MV-4-11 (cell line): ENCODE measurements at places on chromosomes 12 and 14.

DNA sequence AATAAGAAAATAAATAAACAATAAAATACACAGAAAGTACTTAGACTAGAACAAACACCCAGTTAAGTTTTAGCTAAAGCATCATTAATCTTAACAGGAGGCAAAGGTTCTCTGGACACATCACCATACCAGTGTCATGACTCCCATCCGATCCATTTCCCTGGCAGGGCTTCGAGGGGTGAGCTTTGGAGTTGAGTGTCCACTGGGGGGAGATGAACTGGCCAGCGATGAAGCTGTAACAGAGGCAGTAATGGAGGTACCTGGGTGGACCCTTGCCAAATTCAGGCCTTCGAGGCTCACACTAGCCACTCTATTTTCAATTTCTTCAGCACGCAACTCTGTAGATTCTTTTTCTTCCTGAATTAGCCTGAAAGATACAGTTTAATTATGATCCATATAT, 269.5 kb downstream of the ACSS3 start:
- no peak for DNase-seq

- no peak for DNase-seq
These were observed 438.1 kb downstream of the IPO8 start for GRCh38 chr12:30257618-30258017.

DNA sequence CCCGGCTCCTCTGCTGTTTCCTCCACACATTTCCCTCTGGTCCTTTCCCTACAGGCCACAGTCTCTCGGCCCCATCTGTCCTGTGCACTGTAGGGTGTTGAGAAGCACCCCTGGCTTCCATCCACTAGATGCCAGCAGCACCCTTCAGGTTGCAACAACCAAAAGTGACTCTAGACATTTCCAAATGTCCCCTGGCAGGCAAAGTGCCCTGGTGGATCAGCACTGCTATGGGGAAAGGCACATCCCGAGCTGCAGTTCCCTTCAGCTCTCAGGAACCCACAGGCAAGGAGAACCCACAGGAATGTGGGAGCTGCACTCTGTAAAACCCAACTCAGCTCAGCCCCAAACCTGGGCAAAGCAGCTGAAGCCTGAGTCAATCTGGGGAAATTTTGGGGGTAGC, 77.0 kb downstream of the RBM19 start:
- DNase-seq, result no peak

- DNase-seq, result no peak
These were observed 25.1 kb upstream of the ANO2 start for GRCh38 chr12:5969974-5970690.

DNA sequence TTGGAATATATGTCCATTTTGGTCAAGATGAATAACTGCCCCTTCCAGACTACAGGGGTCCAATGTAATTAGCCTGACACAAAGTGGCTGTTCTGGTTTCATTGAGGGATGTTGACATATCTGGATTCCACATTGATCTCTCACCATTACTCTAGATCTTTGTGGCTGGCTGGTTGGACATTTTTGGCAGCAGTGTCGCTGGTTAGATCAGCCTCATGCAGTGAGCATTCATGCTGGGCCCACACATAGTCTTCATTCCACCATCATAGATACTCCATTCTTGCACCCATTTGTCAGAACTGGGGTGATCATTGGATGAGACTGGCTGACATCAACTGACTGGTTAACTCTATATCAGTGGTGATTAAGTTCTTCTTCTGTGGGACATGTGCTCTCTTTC, 74.4 kb downstream of the MGST1 start:
- no peak for DNase-seq

DNA sequence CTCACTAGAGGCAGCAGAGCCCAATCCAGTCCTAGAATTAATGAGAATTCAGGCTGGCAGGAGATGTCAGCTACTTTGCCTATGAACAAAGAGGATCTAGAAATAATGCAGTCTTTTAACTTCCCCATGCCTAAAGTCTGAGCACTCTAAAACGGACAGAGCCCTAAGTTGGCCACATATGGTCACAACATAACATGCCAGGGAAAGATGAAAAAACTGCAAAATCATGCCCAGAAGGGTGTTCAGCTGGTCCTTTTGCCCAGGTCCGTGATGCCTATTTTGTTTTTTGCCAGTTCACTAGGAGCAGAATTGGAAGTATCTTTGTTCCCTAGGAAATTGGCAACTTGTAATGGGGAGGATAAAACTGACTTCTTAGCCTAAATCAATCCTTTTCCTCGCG, 20.3 kb upstream of the LMNTD1 start:
- DNase-seq, result no peak

GRCh38 chr14:104776961-104777807, 18.4 kb downstream of the AKT1 start:
- no peak for DNase-seq

DNA sequence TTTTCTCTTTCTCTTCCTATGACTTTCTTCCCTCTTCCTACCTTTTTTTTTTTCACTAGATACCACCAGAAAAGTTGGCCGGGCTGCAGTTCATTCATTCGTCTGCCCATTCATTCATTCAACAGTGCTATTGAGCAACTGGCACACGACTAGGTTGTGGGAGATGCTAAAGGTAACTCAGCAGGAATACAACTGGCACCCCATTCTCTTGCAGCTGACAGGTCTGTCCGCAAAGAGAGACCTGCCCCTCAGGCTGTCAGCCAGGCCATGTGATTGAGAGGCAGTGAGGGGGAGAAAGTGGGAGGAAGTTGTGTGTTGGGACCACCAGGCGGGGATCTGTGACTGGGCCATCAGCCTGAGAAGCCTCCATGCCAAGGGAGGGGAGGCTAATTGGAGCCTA, 105.2 kb downstream of the TSPAN9 start:
- DNase-seq, result no peak

GRCh38 chr12:32895688-32896431, 717 bp downstream of the PKP2 start:
- no peak for DNase-seq

DNA sequence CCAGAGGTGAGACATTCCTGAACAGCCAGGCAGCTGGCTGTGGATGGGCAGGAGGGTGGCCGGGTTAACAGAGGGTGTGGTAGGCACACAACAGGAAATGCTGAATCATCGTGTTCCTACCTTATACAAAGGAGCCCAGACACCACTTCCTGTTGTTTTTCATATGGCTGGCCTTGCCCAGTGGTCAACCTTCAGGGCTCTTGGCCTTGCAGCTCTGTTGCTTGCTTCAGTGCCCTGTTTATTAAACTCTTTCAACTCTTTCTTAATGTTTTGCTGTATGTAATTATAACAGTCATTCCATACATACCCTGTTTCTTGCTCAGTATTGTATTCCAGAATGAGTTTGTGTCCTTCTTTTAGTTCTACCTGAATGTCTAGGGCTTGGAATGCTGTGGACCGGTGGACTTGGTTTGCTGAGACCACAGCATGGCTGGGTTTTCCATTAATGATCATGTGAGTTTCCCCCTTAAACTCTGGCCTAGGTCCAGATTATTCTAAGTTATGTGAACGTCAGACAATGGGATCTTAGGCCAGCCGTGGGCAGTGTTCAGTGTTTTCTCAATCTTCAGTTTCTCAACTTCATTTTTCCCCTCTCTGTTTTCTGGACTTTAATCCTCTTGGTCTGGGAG, 11.9 kb downstream of the CFAP54 start:
- DNase-seq, result peak; percentile 15

DNA sequence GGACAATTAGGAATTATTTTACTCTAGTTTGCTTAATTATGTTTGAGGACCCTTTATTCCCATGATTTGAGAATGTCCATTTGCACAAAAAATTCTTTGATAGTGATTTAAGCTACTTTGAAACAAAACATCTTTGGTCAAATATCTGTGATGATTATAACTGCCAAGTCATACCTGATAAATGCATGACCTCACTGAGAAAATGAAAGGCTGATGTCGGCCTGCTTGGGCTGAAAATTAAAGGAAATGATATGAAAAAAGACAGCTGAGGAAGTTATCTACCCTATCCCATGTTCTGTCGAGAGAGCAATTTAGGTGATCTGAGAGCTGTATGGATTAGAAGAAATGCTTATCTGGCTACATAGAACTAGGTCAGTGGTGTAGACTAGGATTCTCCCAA, 43.6 kb downstream of the ATL1 start:
- no peak for DNase-seq

DNA sequence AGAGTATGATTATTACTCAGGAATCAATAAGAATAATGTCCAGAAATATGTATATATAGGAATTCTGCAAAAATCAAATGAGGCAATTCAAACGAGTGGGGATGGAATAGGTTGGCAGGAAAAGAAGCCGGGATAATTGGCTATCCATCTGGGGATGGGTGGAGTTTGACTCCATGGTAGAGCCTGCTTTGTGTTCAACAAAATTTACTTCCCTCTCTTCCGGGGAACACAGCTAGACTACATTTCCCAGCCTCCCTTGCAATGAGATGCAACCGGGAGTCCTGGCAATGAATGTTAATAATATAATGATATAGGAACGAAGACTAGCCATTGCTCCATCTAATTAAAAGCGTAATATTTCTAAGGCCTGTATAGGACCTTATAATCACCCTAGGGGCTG, 146.6 kb downstream of the EFCAB11 start:
- no peak for DNase-seq

DNA sequence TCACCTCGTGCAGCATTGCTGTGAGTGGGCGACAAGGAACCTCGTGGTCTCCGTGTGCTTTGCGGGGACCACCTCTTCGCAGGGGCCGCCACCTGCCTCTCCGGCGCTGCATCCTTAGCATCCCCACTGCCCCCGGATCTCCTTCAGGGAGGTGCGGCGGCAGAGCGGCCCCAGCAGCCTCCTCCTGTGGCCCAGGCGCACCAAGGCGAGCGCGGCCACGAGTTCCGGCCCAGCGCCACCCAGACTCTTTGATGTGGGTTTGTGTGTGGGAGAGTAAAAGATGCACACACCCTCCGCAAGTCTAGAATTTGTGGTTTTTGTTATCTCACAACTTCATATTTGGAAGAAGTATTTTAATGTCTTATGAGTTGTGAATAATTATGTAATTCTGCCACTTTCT, 118.8 kb upstream of the DIO3 start:
- DNase-seq, result peak; percentile 48

- DNase-seq, result no peak
These were observed 457.3 kb downstream of the LRIG3 start for GRCh38 chr12:58463051-58463450.

- no peak for DNase-seq
These were observed 201.7 kb downstream of the NUAK1 start for GRCh38 chr12:105937009-105937408.

- no peak for DNase-seq
These were observed 736 bp downstream of the C14orf39 start for GRCh38 chr14:60485057-60485597.

DNA sequence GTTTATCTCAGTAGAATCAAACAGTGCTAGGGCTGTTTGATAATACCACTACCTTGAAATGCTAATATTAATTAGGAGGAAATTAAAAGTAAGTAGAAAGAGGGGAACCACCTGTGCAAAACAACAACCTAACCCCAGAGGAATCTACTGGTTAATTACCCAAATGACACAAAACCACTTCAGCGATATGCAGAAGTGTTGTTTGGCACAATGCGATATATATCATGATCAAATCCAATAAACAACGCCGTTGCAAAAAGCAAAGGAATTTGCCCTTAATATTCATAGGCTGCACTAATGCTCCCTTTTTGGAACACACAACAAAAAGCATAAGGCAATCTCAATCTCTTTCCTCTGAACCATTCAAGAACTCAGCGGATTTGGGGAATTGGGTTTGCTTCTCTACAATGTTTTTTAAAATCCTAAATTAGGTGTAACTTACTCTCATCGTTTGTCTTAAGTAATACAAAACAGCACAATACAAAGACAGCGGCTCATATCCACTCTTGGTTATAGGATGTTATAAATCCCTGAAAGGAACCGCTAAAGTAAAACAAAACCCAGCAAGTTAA, 1.5 kb downstream of the MAP4K5 start:
- DNase-seq, result no peak

- peak; percentile 59 for DNase-seq
These were observed 55.6 kb upstream of the ISM2 start for GRCh38 chr14:77554207-77554606.

DNA sequence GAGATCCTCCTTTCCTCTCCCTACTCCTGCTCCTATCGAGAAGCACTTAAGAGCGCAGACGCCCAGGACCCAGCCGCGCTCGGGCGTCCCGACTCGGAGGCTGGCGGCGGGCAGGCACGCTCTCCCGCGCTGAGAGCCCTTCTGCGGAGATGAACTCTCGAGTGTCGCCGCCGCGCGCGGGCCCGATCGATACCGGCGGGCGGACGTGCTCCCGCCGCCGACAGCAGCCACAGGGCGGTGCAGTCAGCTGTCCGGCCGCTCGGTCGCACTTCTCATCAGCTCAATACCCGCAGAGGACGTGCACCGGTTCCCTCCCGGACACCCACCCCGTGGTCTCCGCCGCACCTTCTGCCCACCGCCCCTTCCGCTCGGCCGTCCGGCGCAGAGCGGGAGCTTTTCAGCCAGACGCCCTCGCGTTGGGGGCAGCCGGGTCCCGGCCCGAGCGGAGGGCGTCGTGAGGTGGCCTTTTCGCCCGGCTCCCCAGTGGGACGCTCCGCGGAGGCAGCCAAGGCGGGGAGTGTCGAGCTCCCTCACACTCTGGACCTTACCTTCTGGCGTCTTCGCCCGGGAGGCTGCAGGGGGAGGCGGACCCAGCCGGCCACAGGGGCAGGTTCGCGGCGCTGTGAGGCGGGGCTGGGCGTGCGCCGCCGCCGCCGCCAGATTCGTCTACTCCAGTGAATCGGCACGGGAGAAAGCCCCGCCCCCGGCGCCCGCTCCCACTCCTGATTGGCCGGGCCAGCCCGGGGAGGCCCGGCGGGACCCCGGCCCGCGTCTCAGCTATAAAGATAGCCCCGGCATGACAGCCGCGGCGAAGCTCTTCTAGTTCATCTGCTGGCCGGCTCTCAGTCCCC, at the start of gene INSM2:
INSM2 (plus strand) TSS at position 808 of the 851 bp plus-strand sequence. CDS start 89 bp downstream, outside the sequence.
- no peak for DNase-seq

DNA sequence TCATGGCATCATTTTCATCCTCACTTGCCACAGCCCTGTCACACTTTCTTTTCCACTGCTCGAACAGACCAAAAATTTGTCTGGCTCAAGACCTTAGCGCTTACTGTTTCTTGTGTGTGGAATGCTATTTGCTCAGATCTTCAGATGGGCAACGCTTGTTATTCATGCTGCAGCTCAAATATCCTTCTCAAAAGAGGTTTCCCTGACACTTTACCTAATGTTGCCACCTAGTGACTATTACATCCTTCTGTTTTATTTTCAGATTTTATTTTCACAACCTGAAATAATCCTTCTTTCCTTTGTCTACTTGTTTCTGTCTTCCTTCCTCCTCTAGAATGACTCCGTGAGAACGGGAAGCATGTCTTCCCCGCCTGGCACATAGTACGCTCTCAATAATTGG, 5.6 kb downstream of the FBXO33 start:
- DNase-seq, result peak; percentile 43

DNA sequence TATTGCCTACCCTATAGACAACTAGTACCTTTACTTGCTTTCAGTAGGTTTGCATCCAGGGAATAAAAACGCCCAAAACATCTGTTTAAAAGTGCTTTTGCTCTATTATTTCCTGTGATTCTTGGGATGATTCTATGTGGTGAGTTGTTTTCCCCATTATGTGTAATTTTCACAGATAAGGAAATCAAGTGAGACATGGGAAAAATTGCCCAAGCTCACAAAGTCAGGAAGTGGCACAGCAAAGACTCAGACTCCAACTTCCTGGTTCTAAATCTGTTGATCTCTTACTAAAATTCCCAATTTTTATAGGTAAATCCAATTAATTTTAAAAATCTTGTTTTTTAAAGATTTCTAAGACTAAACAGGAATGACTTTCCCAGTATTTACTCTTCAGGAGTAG, 39.0 kb downstream of the NID2 start:
- DNase-seq, result no peak

GRCh38 chr12:105466231-105466900, 135.9 kb downstream of the C12orf75 start:
- no peak for DNase-seq

GRCh38 chr12:111557271-111558106, 41.6 kb downstream of the ATXN2 start:
- no peak for DNase-seq
